ENCODE measurements at places on chromosomes 7 and 10.

DNA sequence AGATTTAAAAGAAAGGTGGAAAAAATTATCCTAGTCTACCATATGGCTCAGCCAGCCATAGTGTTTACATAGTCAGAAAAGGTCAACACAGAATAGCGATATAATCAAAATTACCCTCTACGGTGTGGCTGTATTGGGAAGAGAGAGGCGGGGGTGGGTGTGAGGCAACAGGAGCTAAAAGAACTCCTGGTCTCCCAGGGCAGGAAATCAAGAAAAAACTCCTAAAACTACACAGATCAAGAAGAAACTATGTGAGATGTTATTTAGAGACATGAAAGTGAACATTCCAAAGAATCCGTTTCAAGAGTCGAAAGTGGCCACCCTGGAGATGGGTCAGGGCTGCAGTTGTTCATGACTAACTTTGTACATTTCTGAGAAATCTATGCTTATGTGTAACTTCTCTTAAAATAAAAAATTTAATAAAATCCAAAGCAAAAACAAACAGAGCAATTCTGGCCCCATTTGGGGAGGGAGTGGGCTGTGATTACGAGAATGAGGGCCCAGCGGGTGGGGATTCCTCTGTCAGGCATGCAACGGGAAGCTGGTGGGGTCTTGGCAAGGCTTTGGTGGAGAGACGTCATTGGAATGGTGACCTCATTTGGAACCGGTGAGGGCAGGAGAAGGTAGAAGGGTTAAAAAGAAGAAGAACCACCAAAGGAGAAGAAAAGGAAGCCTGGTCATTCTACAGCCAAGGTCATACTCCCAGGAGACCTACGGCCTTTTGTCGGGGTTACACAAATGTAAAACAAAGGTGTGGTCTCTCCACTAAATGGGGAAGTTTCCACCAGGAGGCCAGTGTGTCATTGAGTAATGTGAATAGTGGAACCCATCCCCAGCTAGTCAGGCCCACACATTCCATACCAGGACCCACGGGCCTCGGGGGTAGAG lies 71.2 kb upstream of the DUSP5 start:
- DNase-seq: no peak

DNA sequence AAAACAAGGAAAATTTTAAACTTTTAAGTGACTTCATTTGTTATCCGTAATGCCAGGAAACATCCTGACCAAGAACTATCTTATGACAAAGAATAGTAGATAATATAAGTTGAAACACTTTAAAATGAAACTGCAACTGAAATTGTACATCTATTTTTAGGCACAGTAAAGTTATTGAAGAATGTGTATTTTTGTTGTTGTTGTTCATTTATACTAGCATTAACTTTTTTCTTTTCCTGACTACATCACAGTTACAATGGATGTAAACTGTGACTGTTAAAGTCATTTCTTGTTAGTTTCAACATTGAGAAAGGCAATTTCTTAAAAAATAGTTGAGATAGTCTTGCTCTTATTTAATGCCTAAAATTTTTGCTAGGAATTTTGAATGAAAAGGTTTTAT lies 2.6 kb downstream of the CPED1 start:
- no peak for DNase-seq

- DNase-seq: no peak
Observed at GRCh38 chr10:230758-231157, 95.5 kb downstream of the ZMYND11 start.

DNA sequence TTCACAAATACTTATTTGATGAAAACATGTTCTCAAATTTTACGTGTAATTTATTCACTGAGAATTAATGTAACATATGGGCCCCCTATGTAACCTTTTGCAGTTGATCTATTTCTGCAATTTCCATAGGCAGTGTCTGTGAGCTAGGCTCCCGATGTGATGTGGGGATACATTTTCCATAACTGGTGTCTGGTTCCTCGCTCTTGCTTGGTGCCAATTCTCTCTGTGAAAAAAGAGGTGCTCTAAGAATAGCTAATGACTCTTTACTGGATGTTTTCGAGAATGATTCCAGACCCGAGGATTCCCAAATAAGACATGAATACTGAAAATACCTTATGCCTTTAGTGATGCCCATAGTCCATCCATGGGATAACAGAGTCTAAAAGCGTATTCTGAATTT lies 286.7 kb upstream of the FZD8 start:
- DNase-seq: no peak

GRCh38 chr7:133428326-133428725 lies 175.4 kb downstream of the EXOC4 start:
- DNase-seq: no peak
